ENCODE measurements at places on chromosomes 3 and 15.
A peak's percentile ranks its signal among the peaks of the same experiment; 100 is the strongest.

- no peak for DNase-seq
Observed at GRCh38 chr15:41629883-41630282, 30.3 kb upstream of the MGA start.

DNA sequence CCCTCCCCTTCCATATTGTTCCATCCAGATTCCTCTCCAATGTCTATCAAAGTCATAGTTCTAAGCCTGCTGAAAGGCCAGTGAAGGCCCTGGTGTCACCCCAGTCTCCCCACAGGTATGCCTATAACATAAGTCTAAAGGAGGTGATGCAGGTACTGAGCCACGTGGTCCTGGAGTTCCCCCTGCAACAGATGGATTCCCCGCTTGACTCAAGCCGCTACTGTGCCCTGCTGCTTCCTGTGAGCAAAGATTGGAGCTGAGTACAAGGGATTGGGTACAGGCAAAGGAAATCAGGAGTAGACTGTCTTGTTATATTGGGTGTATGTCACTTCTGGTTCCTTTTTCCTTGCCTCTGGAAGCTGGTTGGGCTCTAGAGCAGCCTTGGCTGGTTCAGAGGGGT lies 8.2 kb downstream of the EIF2B5 start:
- no peak for DNase-seq

DNA sequence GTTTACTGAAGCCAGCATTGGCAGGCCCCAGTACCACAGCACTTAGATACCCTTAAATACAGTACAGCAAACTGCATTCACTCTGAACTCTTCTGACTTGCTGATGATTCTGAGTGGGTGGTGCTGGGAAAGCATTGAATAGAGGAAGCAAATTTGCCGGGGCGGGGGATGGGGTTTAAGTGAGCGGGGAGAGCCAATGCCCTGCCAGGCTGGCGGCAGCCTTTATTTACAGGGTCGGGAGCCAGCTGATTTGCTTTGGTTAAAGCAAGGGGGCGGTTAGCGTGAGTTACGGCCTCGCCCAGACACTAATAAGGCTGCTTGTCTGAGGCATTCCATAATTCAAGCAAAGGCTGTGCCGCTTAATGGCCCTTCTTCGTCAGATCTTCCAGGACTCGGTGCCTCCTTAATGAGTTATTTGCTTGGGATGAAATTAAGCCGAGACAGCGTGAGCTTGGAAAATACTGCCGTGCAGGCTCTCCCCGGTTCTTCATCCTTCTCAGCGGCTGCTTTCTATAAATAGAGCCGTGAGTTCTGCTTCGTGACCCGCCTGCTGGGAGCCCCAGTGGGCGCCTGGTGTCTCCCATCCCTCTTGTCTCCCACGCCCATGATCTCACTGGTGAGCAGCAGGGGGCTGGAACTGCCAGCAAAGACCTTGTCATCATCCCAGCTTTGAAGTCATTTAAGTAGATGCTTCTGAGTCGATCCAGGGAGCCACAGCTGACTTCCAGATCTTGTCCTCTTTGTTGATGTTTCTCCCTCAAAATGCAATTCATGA lies 25.8 kb downstream of the SPSB4 start:
- peak; percentile 85 for DNase-seq

- DNase-seq, result no peak
Observed at GRCh38 chr15:90597577-90597976, 67.9 kb downstream of the CRTC3 start.

DNA sequence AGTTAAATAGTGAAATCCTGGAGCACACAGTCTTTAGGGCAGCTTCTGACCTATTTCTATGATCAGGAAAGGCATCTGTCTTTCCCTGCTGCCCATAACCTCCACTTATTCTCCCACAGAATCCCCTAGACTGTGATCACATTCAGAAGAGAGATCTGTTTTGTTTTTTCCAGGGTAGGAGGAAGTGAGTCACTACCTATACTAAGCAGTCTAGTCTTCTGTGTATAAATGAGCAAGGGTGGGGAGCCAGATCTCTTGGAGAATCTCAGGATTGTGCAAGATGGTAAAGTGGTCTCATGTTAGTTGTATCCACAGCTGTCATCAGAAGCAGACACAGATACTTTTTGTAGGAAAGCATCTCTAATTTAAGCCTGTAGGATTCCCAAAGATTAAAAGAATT lies 11.8 kb upstream of the FBXO22 start:
- DNase-seq, result no peak

DNA sequence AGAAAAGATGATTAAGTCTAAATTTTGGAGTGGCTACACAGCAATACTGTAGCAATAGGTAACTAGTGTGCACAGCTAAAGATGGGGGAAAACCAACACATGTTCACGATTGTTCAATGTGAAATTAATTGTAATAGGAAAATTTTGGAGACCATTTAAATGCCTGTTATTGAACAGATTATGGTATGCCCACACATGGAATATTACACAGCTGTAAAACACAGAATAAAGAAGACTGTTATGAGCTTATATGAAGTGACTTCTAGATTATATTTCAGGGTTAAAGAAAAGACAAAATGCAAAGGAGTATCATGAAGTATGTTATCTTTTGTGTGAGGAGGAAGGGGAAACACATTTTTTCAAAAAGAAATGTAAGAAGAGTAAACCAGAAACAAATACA lies 43.8 kb downstream of the SPINK8 start:
- no peak for DNase-seq

DNA sequence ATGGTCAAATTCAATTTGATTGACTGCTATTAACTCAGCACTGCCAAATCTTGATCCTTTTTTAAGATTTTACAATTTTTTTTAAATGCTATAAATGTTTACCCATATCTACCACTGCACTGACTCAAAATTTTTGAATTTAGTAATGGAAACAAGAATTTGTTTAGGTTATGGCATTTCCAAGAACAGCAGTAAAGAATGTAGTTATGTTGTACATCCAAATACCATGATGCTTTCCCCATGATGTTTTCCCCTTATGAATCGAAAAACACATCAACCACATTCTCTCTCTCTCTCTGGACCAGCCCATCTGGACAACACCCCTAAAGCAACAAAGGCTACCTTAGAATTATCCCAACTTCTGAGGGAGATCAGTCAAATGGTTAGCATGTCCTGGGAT lies 14.2 kb downstream of the CHRM5 start:
- no peak for DNase-seq

DNA sequence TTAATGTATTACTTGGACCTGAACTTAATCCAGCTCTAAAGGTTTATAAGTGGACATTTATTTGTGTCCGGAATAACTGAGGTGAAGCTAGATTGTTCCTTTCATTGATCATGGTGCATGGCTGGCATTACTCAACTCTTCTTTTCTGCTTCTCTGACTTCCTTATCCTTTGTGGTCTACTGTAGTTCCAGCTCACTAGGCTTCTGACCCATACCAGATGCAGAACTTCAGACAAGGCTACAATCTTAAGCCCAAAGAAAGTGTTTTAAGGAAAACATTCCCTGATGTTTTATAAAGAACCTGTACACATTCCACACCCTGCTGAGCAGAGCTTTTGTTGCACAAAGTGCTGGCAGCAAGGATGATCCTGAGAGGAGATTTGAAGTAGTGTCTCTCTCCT lies 250.8 kb upstream of the TGFBR2 start:
- peak; percentile 23 for DNase-seq

DNA sequence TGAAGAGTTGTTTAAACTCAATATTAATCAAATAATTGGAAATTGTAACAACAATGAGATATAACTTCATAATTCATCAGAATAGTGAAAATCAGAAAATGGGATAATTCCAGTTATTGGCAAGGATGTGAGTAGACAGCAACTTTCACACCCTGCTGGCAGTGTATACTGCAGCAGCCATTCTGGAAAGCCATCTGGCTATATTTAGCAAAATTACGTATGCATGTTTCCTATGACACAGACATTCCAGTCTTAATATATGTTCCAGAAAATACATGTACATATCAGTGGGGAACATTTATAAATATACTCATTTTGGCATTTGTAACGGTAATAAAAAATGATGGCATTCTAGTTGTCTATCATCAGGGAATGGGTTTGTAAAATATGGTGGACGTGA lies 564.1 kb downstream of the GBE1 start:
- DNase-seq, result no peak

DNA sequence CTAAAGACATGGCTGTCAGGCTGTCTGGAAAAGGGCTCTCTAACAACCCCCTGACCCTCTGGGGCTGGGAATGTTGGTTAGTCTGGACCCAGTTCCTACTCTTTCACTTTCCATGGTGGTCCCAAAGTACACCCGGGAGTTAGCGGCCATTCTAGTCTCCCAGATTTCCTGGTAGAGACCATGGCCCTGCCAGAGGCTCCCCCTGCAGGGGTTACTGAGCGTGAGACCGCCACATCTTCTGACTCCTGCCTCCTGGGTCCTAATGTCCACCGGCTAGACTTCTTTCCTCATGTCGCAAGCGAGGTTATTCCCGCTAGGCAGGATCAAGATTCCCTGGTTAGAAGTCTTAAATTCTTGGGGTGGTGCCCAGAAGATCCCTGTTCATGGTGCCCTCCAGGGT lies 540.0 kb upstream of the ROBO1 start:
- no peak for DNase-seq

GRCh38 chr3:170507063-170507462 lies 78.8 kb downstream of the SLC7A14 start:
- no peak for DNase-seq

GRCh38 chr15:39695793-39696192 lies 86.8 kb downstream of the FSIP1 start:
- no peak for DNase-seq

- DNase-seq, result no peak
Observed at GRCh38 chr3:170220871-170221270, 1.4 kb upstream of the PRKCI start.

- DNase-seq, result no peak
Observed at GRCh38 chr15:74123131-74123429, 7.3 kb upstream of the ISLR2 start.

GRCh38 chr3:29202378-29202777 lies 78.5 kb upstream of the RBMS3 start:
- DNase-seq, result no peak

- DNase-seq, result no peak
Observed at GRCh38 chr15:95680728-95681127, 649.8 kb upstream of the NR2F2 start.

DNA sequence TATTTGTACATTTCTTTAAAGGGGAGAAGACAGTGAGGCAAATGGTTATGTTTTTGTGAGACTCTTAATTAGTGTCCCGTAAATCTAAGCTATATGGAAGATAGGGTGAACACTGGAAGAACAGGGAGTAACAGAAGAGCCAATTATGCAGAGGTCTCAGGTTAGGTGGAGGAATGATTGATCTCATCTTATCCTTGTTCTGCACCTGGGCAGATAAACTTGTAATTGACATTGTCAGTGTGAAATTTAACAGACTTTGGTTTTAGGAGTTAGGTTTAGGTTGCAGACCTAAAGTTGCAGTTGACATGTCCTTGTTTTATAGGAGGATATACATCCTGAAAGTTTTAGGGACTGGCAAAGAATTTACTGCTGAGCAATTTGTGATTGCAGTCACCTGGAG lies 3.1 kb upstream of the TWF2 start:
- DNase-seq, result no peak

DNA sequence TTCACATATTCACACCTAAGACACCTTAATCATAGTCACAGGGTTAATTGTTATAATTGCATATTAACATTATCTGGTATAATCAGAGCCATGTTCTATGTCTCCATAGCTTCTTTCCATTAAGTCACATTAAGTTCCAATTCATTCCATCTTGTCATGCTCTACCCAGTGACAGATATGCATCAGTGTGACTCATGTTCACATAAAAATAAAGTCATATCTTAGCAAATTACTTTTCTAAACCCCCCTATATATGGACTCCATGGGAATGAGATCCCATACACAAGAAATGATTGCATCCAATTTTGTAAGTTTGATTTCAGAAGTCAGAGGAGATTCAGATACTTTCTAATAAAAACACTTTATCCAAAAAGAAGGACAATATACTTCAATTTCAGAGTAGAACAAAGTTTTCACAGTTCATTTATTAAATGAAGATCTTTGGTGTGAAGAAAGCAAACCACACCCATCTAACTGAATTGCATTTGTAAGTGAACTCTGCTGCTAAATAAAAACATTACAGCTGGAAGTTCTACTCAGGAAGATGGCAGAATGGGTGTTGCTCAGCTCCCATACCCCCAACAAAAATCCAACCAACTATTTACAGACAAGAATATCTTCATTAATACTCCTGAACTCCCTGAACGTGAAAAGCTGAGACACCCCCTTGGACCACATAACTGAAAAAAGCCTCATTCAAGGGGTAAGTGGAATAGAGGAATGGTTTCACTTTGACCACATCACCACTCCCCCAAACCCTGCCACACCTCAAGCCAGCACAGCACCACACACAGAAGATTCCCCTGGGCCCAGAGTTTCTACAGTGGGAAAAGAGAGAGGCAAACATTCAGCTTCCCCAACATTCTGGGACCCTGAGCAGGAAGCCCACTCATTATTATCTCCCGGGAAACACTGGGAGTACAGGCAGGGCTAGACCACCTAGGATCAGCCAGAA lies 27.6 kb downstream of the THBS1 start:
- DNase-seq, result no peak

- DNase-seq, result no peak
Observed at GRCh38 chr15:100788418-100789105, 91.1 kb upstream of the ALDH1A3 start.

DNA sequence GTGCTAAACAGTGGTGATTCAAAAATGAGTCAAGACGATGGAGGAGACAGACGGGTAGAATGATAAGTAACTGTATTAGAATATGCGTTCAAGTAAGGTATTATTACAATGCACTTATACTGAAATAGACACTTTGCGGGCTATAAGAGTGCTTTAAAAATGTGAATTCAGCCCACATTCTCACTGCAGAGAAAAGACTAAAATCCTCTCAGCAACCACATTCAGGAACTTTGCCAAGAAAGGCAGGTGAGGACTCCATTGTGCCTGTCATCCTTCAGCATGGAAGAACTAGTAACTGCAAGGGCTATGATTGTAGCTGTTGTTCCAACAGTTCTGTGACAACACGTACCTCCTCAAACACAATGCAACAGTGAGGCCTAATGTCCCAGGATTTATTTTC lies 272.0 kb downstream of the RORA start:
- no peak for DNase-seq

DNA sequence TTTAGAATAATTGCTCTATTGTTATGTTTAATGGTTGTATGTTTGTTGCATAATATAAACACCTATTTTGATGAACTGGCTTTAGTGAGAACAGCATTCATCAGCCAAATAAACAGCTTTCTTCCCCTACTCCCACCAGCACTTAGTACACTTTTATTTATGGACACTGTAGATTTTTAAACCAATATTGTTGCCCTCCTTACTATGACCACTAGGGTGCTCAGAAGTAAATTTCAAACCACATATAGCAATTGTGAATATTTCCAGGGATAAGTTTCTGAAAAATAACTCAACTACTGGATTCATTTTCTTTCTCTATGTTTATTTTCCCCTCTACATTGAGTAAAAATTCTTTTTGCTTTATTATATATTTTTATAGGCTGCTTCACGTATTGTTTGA lies 84.7 kb upstream of the PTX3 start:
- DNase-seq, result no peak

DNA sequence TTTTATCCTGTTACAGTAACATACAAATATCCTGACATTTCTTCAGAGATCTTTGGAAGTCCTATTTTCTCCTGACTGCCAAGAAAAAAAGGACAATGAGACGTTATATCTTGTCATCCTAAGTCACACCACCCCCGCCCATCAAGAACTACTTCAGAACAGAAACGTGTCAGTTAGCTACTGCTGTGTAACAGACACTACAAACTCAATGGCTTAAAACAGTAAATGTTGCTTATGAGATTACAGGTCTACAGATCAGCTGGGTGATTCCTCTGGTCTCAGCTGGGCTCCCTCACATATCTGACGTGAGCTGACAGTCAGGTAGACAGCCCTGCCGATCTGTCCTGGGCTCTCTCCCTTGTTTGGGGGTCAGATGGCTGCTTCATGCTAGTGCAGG lies 20.5 kb upstream of the CCDC174 start:
- no peak for DNase-seq

- no peak for DNase-seq
Observed at GRCh38 chr15:100252359-100252758, 89.4 kb downstream of the ADAMTS17 start.

Measured in NCI-H146 (cell line).